ENCODE measurements at places on chromosomes 11 and 22.

GRCh38 chr22:46131151-46131587, 19.2 kb upstream of the PPARA start:
- DNase-seq: no peak

GRCh38 chr22:29145321-29146072, 60.2 kb upstream of the EMID1 start:
- DNase-seq: no peak

DNA sequence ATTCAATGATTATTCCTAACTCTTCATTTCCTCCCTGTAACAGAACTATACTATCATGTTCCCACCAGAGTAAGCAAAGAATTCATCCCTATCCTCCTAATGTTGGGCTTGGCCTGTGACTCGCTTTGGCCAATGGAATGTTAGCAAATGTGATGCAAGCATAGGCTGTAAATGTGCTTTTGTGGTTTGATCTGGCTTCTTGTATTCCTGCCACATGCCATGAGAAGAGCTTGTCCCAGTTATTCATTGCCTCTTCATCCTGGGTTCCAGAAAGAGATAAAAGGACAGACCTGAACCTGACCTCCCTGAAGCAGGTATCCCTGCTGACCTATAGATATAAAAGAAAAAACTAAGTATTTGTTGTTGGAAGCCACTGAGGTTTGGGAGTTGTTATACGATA, 51.0 kb downstream of the SYTL2 start:
- DNase-seq: peak; percentile 88

DNA sequence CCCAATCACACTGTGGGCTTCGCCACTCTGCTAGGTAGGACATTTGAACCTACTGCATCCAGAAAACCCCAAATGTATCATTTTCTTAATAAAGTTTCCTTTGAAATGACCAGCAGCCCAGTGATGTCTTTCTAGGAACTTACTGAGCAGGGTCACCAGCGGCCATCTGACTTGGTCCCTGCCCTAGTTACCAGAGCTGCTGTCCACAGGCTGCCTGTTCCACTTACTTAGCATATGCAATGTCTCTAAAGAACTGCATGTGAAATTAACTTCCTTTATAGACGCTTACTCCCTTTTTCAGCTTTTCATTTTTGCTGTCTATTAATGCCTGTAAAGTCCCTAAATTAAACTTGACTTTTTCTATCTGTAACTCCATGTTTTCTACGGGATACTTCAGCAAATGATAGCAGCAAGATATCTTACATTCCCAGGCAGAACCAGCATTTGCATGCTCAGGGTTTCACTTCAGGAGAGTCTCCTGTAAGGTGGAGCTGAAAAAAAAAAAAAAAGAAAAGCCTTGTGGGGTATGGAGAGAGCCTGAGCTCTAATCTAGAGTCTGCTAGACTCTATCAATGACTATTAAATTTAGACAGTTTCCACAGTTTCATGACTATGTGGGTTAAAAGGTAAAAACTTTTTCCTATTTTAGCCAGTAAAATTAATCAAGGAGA, 125.0 kb downstream of the FAT3 start:
- DNase-seq: no peak

DNA sequence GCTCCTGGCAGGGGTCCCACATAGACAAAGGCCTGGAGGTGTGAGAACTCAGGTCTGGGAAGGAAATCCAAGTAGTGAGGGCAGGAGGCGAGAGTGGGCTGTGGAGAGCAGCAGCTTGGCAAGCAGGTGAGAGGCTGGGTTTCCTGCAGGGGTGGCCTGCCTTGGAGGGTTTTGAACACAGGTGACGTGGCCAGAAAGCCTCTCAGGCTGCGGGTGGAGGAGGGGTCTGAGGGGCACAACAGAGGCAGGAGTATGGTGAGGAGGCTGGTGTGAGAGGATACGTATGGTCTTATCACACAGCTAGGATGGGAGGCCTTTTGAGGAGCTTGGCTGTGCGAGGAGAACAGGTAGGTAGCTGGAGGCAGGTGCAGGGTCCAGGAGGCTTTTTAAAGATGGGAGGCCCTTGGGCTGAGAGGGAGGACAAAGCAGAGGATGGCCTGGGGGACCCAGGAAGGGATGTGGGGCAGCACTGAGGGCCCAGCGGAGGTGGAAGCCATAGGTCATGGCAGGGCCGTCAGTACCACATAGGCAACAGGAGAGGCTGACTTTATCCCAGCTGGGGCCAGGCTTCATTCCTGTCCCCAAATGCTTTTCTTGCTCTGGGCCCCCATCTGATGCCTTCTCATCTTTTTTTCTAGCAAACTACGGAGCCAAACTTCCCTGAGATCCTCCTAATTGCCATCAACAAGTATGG, 84.4 kb downstream of the MYO7A start:
- DNase-seq: no peak

All from kidney epithelial cell (primary cell).